ENCODE measurements at places on chromosomes 4 and X. TPM values are rescaled to one million over a fixed set of nuclear protein-coding genes. Genes with fewer than 3 reads are reported as not detected.

GRCh38 chr4:52187603-52188002 lies 136.5 kb downstream of the SPATA18 start:
- H3K27me3 ChIP-seq = no peaks in the 10 kb centered on the region
- no peak for DNase-seq
- H3K36me3 ChIP-seq = no peaks in the 10 kb centered on the region
- H3K4me3 ChIP-seq = no peak overlapping the region
- H3K4me1 ChIP-seq = no peaks in the 10 kb centered on the region

GRCh38 chr4:12459126-12459525 lies 1025.0 kb downstream of the RAB28 start:
- no peak overlapping the region for H3K27ac ChIP-seq
- H3K4me3 ChIP-seq = no peak overlapping the region
- H3K36me3 ChIP-seq = no peaks in the 10 kb centered on the region
- no peaks in the 10 kb centered on the region for H3K27me3 ChIP-seq
- H3K4me1 ChIP-seq = no peaks in the 10 kb centered on the region

GRCh38 chrX:136193771-136194170 lies 46.4 kb downstream of the FHL1 start:
- no peaks in the 10 kb centered on the region for H3K27me3 ChIP-seq
- peak overlapping the region; percentile 86 for H3K27ac ChIP-seq
- DNase-seq = peak; percentile 46
- peak overlapping the region; percentile 68 for H3K4me3 ChIP-seq

DNA sequence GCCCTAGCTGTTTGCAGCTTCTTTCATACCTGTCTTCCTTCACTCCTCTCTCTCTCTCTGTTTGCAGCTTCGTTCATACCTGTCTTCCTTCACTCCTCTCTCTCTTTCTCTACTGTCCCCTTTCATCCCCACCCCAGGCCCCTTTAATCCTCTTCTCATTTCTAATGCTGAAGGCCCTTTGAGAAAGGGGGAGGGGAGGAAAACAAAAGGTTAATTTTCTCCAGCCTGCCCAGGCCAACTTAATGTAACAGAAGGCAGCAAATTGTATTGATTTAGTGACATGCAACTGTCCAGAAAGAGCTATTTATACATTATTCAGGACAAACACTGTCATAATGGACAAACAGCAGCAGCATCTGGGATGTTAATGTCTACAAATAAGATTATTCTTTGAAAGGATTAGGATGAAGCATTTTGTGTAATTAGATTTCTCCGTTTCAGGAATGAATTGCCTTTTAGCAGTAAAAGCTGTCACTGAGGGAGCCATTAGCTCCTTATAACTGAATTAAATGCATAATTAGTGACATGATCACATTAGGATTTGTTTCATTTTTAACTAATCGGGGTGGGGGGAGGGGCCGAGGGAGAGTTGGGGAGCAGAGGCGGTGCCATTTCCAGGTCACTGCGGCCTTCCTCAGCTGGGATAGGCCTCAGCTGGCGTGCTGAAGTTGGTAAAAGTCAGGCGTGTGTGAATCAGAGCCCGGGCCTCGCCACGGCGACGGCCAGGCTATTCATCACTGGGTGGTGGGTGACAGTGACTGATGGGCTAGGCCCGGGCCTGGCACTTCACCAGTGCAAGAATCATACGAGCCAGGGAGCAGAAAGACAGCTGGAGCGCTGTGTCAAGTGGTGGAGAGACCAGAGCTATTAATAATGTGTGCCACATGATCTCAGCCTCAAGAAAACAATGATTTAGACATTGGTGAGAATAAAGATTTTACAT lies 174.5 kb downstream of the NKX6-1 start:
- no peaks in the 10 kb centered on the region for H3K4me1 ChIP-seq
- no peak overlapping the region for H3K4me3 ChIP-seq
- no peak for DNase-seq
- H3K36me3 ChIP-seq = no peaks in the 10 kb centered on the region

- H3K36me3 ChIP-seq = no peaks in the 10 kb centered on the region
- H3K27me3 ChIP-seq = peaks cover 18% of the 10 kb centered on the region
- no peak overlapping the region for H3K27ac ChIP-seq
- H3K4me1 ChIP-seq = no peaks in the 10 kb centered on the region
- no peak for DNase-seq
- H3K4me3 ChIP-seq = no peak overlapping the region
Measured at GRCh38 chr4:53477636-53478035, 100.2 kb downstream of the FIP1L1 start.

The BTK gene
- total RNA-seq = 0.10 TPM

Data from activated CD4-positive, alpha-beta memory T cell treated with anti-CD3 and anti-CD28 coated beads, Interleukin-2, amount 10 ng/mL, durations not matched to agents 7 days and 5 days (primary cell).